Temporal lobe (tissue), 4 donors: ENCODE measurements at places on chromosomes 3 and 15. TPM values are rescaled to one million over a fixed set of nuclear protein-coding genes. Genes with fewer than 3 reads are reported as not detected.

The C3orf52 gene
- 0.25 TPM for total RNA-seq

The CHRNA7 gene
- total RNA-seq = 4.2 TPM

The GRIP2 gene
- total RNA-seq = 7.4 TPM

The NEDD4 gene
- total RNA-seq = 4.2 TPM

The SRGAP3 gene
- total RNA-seq = 74.3 TPM

The NDUFB4 gene
- total RNA-seq = 25.8 TPM

The B3GNT5 gene
- 12.3 TPM for total RNA-seq

The FBXO40 gene
- total RNA-seq = under 0.01 TPM

The TMC3 gene
- 0.25 TPM for total RNA-seq

The AQP9 gene
- total RNA-seq = 0.25 TPM

The TJP1 gene
- total RNA-seq = 60.0 TPM

The TNNC1 gene
- total RNA-seq = 0.49 TPM

The C3orf20 gene
- not detected for total RNA-seq

The TEX55 gene
- not detected for total RNA-seq

The GMPS gene
- total RNA-seq = 31.7 TPM
